ENCODE measurements at places on chromosomes 5 and 9.

DNA sequence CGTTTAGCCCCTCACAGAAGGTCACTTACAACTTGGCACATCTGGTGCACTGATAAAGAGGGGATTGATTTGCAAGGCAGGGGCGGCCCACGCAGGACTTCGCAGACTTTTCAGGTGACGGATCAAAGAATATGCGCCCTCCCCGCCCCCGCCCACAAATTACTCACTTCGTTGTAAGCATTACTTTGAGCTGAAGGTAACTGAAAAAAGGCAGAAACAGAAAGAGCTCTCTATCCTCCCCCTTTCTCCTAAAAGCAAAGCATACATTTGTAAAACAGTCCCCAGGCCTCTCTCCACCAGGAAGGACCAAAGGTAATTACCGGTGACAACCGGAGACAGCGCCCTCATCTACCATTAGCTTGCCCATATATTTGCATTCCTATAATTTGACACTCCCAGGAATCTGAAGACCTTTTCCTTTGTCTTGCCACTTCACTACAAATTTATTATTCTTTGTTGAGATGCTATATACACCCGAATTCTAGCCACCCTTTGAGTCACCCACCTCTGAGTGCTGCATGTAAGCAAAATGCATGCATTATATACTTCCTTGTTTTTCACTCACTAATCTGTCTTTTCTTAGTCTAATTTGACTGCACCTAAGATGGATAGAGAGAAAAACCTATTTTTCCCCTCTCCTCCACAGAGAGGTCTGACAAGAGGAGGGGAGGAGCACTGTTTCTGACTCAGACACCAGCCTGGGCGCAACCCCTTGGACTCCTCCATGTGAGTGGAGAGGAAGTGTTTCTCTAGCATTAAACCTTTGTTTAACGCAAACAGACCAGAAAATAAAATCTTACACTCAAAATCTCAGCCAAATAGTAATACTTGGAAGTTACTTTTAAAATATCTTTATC is 74.7 kb upstream of the SPIN1 start:
- peak; percentile 47 for DNase-seq

DNA sequence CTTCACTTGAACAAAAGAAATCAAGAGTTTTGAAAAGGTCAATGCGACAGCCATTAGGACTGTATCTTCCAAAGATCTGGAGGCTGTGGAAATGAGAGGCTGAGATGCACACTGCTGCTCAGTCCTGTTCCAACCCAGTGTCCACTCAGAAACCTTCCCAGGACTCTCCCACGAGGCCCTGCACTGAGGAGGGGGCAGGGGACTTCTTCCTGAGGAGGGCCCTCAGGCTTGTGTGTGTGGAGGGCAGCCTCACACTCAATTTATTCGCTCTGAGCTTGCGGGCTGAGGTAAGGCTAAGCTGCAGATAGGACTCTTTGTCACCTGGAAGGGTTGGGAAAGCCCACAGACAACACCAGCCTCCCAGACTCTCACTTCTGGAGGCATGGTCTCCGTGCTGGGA is 69.6 kb upstream of the ROR2 start:
- no peak for DNase-seq

- DNase-seq = no peak
These were observed 112.7 kb upstream of the CLINT1 start for GRCh38 chr5:157971571-157972216.

DNA sequence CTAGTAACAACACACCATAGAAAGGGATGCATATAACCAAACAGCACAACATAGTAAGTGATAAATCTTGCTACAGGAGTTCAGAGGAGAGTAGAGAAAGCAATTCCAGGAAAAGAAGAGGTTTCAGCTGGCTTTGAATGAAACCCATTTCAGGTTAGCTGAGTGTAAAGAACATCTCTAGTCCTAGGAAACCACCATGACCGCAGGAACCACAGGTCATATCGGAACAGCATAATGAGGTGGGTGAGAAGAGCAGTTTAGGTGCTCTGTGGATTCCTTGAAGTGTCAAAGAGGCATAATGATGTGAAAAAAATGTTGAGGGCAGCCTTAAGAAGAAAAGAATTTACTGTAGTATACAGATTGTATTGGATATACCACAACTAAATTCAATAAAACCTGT is 507.5 kb downstream of the MTRR start:
- no peak for DNase-seq

DNA sequence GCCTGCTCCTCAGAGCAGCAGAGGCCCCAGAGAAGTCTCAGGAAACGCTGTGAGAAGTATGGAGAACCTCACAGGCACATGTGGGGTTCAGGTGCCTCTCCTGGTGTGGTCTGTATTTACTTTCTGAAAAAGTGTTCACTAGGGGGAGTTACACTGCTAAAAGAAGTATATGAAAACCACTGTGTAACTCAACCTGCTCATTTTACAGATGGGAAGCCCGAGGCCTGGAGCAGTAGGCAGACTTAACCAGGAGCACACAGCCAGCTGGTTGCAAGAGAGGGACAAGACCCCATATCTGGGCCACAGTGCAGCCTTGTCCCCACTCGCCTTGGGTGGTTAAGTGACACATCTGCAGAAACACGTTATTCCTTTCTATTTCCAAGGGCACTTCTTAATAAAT is 112.8 kb upstream of the SAP30L start:
- no peak for DNase-seq

- DNase-seq = no peak
These were observed 61.4 kb upstream of the RANBP3L start for GRCh38 chr5:36363101-36363500.

DNA sequence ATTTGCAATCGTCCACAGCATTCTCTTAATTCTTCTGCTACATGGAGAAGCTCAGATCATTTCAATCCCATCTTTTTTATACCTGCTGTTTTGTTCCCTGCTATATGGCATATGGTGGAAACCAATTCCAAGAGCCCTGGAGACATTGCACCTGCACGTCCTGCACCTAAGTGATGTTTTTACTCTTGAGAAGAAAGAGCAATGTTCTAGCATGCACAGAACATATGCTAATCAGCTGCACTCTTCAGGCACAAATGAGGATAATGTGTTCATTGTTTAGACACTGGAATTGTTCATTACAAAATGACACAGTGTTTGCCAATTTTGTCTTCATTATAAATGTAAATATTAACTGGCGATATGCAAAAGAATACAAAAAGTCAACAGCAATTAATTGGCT is 935.8 kb downstream of the TLE4 start:
- DNase-seq = no peak

- DNase-seq = no peak
These were observed 7.5 kb downstream of the PLPP7 start for GRCh38 chr9:131296906-131297500.

GRCh38 chr9:19720377-19720776 is 68.5 kb downstream of the SLC24A2 start:
- DNase-seq = peak; percentile 16

GRCh38 chr9:4814913-4815312 is 22.2 kb downstream of the RCL1 start:
- DNase-seq = no peak

- no peak for DNase-seq
These were observed 2045.9 kb upstream of the WWC1 start for GRCh38 chr5:166245556-166245955.

GRCh38 chr5:121681229-121681855 is 170.3 kb upstream of the FTMT start:
- no peak for DNase-seq

GRCh38 chr9:97985058-97985861 is 2.1 kb downstream of the ANP32B start:
- DNase-seq = peak; percentile 49

DNA sequence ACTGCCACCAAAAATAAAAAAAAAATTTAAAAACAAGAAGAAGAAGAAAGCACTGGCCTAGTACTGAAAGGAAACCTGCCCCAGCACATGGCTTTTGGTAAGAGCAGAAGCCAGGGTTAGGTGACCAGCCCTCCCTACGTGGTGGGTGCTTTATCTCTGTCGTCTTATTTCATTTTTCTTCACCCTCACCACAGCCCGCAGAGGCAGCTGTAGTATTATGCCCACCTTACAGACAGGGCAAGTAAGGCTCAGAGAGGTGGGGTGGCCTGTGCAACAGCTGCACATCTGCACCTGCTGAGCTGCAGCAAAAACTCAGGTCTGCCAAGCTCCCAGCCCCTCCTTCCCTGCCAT is 140.8 kb upstream of the LMX1B start:
- no peak for DNase-seq

GRCh38 chr5:149636861-149637246 is 55.6 kb downstream of the ARHGEF37 start:
- DNase-seq = peak; percentile 67

All from SW480 (cell line).